Kidney epithelial cell (primary cell): ENCODE measurements at places on chromosomes 6 and 20.

GRCh38 chr6:52254731-52255378 is 10.6 kb upstream of the IL17F start:
- DNase-seq, result no peak

DNA sequence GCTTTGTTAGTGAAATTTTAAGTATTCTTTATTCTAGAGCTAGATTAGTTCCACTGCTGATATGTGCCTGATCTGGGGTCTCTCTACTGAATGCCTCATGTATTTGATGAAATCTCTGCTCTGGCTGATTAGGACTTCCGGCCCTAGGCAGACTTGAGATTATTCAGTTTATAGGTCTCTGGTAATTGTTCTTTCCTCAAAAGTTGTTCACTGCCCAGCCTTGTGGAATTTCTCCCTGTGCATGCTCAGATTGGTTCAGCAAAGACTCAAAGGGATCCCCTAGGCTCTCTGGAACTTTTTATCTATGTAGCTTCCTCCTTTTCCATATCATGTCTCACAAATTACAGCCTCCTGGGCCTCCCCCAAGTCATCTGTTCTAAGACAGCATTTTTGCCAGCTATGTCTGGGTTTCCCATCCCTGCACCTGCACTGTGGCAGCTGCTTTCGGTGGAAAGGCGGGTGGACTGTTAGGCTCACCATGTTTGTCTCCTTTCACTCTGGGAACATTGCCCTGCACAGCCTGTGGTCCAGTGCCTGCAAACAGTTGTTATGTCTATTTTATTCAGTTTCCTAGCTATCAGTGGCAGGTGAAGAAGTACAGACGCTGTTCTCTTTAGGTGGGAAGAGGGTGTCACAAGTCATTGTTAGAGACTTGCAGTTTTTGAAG is 73.7 kb downstream of the RPP40 start:
- DNase-seq, result no peak

DNA sequence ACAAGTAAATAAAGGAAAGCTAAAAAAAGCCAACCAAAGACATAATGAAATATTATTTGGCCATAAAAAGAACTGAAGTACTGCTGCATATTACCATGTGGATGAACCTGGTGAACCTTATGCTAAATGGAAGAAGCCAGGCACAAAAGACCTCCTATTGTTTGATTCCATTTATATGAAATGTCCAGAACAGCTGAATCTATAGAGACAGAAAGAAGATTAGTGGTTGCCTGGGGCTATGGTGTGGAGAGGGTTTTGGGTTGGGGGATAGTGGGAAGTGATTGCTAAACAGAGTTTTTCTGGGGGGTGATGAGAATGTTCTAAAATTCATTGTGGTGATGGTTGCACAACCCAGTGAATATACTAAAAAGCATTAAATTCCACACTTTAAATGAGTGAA is 53.2 kb downstream of the TSBP1 start:
- DNase-seq, result no peak

GRCh38 chr6:155388591-155388990 is 67.0 kb downstream of the NOX3 start:
- DNase-seq, result peak; percentile 42

DNA sequence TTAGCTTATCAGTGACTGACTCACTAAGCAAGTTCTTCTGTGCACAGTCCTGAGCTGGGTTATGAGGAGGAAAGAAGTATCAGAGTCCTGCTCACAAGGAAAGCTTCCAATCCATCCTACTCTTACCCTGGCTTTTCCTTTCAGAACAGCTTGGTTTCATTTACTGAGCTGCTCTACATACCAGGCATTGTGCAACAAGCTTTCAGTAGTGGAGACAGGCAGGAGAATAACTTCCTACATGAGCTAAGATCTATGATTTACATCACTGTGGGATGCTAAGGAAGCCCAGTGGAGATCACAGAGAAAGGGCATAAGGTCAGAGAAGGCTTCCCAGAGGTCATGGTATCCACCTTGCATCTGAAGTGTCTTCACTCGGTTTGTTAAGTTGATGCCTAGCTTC is 144.5 kb downstream of the MAP3K7 start:
- no peak for DNase-seq

DNA sequence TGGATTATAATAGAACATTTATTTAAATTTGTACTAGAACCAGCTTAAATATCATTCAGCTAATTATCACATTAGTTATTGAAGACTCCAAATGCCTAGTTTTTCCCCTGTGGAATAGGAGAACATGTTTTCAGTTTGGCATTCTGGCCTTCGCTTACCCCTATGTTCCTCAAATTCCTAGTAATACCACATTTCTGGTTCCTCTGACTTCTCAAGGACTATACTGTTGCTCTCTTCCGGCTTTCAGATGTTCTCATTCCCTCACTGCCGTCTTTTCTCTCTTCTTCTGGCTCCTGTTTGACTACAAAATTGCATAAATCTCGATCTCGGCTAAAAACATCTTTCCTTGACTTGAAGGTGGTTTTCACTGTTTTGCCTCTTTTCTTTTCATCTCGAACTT is 71.8 kb upstream of the KHDRBS2 start:
- no peak for DNase-seq

- peak; percentile 25 for DNase-seq
These were observed 115.2 kb upstream of the RUNX2 start for GRCh38 chr6:45212976-45213375.

DNA sequence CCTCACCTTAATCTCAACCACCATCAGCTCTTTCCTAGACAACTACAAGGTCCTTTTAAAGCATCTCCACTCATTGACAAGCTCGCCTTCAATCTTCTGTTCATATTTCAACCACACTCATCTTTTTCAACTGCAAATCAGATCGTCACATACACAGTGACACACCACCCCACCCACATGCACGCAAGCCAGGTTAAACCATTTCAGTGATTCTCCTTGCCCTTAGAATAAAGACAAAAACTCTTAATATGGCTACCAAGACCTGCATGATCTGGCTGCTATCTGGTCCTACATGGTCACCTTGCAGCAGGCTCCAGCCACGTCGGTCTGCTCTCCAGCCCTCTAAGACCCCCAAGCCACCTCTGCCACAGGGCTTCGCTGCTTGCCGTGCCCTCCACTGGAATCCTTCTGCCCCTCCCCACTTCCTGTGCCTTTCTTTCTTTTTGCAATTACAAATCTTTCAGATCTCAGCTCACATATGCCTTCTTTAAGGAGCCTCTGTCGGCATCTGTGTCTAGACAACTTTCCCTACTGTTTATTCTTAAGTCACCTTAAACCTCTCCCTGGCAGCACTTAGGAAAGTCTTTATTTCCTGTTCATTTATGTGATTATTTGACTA is 507.3 kb upstream of the ARID1B start:
- DNase-seq, result no peak

GRCh38 chr6:144696610-144697368 is 411.7 kb downstream of the UTRN start:
- DNase-seq, result no peak

DNA sequence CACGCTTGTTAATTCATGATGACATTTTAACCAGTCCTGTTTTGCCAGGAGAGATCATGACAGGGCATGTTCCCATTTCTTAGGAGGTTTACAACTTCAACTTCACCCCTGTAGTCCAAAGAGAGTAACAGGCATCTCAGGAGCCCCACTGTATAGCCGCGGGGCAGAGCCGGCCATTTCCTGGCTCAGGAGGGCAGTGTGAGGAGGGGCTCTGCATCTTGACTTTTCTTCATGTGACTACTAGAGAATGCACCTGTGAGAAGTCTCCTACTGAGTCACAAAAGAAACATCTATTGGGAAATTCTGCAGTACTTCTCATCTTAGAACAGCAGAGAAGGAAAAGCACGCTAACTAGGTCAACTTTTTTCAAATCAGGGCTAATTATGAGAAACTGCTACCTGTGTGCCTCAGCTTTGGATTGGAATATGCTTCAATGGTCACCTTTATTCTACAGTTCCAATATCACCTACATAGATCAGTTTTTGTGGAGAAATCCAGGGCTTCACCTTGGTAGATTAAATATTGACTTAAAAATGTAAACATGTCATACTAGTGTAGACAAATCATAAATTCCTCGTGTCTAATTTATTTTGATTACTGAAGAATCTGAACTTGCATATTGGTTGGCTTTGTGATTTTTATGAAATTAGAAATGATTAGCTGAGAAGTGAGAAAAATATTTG is 28.6 kb upstream of the SIM1 start:
- peak; percentile 45 for DNase-seq

DNA sequence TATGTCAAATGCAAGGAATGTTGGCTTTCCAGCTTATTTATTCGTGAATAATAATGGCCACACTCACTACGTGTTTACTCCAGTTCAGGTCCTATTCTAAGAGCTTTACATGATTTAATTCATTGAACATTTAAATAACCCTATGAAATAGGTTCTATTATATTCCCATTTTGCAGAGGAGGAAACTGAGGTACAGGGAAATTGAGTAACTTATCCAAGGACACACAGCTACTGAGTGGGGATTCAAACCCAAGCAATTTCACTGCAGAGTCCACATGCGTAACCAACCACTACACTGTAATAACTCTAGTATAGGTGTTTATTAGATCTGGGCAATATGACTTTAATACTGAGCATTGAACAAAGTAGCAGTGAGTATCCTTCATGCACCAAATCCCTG is 12.3 kb upstream of the SLC13A3 start:
- DNase-seq, result no peak

GRCh38 chr6:18019539-18020534 is 32.4 kb upstream of the KIF13A start:
- DNase-seq, result no peak

- no peak for DNase-seq
These were observed 108.8 kb upstream of the TCF21 start for GRCh38 chr6:133779916-133780695.

DNA sequence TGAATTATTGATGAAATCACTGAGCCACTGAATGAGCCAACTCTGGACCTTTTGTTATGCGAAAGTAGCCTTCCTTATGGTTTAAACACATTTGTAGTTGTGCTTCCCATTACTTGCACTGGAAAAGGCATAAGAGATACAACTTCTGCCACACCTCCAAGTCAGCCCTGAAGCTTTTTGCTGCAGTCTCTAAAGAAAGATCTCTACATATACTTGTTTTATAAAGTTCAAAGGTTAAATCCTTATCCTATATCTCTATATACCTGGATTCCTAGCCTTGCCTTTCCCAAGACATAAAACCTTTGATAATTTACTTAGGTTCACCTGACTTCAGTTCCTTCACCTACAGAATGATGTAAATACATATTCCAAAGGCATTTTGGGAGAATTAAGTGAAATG is 132.0 kb downstream of the PTPRK start:
- no peak for DNase-seq

GRCh38 chr6:63919556-63920110 is 284.0 kb downstream of the PHF3 start:
- no peak for DNase-seq

DNA sequence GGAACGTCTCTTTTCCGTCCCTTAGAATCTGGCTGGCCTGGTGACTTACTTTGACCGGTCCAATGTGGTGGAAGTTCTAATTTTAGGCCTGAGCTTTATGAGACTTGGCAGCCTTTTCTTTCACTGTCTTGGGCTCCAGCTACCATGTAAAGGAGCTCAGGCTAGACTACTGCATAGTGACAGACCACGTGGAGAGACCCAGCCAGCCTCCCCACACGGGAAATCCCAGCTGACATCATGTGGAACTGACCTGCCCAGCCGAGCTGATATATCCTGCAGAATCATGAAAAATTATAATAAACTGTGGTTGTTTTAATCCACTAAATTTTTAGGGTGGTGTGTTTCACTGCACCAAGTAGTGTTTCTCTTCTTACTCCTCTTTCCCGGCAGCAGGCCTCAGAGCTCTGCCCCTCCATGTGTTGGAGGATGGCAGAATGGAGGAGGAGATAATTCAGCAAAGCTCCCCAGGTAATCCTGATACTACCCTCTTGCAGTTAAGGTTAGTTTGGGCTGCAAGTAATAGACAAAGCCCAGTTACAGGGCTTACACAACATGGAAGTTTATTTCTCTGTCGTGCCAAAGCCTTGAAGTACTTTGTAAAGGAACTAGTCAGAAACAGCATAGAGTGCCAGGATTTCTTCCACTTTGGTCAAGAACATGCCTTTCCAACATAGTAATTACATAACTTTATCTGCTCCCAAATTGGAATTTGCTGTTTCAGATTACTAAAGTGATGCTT is 87.5 kb downstream of the SH3BGRL2 start:
- no peak for DNase-seq

DNA sequence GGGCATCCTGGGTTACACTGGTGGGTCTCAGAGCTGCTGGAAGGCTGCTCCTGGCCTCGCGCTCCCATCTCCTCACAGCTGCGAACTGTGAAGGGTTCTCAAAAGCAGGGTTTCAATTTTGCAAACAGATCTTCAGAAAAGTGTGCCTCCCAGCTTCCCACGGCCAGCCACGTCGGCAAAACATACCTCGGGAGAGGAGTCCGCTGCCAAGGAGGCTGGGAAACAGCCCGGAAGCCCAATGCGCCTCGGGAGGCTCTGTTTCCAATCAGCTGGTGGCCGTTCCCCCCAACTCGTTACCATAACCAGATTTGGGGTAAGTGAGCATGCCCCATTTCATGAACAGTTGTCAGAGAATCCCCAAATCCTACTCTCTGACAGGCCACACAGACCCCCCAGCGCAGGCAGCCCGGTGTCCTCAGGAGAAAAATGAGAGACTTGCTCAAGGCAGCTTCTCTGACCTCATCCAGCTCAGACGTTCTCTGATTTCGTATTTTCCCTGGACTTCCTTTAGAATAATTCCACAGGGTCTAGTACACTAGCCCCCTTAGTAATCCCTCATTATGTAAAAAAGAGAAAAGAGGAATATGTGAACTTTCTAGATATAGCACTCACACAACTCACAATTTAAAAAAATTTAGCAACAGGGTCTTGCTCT is 98.4 kb downstream of the SNX5 start:
- no peak for DNase-seq

- no peak for DNase-seq
These were observed 44.9 kb downstream of the IRF4 start for GRCh38 chr6:436308-437036.

DNA sequence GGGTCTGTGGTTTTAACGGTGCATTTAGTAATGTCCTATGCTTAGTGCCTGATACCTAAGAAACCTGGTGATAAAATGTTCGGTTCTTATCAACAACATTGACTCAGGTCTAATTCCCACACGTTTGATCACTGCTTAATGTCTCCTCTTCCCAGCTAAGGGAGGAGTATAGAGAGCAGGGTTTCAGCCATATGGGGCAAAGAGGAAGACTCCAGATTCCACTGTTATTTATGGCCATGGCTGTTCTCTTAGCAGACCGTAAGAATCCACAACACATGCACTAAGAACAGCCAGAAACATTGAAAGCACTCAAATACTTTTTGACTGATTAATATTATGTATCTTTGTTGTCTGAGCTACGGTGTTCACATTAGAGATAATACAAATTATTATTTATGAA is 112.1 kb downstream of the BCAS1 start:
- DNase-seq, result no peak

GRCh38 chr6:151059612-151060095 is 180.1 kb upstream of the AKAP12 start:
- no peak for DNase-seq

DNA sequence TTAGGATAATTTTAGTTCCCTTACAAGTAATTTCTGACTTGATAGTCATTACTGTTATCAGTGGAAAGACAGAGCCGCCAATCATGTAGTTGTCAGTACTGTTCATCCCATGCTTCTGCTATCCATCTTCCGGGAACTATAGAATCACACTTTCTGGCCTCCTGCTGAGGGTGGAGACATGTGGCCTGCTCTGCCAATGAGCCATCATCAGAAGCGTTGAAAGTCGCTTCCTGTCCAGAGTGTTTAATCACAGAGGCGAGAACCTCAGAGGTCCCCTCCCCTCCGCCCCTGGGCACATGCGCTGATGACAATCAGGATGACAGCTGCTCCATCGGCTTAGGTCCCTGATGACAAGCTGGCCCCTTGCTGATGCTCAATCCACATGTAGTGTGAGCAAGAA is 3.0 kb downstream of the DDO start:
- DNase-seq, result no peak

- no peak for DNase-seq
These were observed 23.0 kb downstream of the BCKDHB start for GRCh38 chr6:80129485-80129884.
